ENCODE measurements at places on chromosomes 3 and 15. TPM values are rescaled to one million over a fixed set of nuclear protein-coding genes. Genes with fewer than 3 reads are reported as not detected.

DNA sequence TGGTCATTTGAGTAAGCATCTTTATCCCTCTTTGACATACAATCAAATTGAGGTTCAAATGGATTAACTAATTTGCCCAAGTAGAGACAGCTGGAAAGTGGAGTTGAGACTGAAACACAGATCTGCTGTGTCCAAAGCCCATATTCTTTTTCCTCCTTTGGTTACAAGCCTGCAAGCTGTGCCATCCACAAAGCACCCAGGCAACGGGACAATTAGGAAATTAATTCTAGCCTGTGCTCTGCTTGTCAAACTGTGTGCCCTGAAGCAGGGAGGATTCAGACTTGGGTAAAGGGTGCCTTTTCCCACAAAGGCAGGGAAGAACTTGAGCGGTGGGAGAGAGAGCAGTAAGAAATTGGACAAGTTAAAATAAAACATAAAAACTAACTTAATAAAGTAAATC lies 127.9 kb downstream of the DTWD1 start:
- no peak for DNase-seq

GRCh38 chr15:40498418-40498817 lies 27.6 kb downstream of the CHST14 start:
- no peak for DNase-seq

KIF7 gene
- total RNA-seq, result 2.4 TPM

- no peak for DNase-seq
Observed at GRCh38 chr15:48855501-48856440, 22.2 kb upstream of the EID1 start.

ZMYND10 gene
- not detected for total RNA-seq

MASP1 gene
- 12.8 TPM for total RNA-seq

GRCh38 chr15:93929375-93930094 lies 301.8 kb upstream of the MCTP2 start:
- DNase-seq, result peak; percentile 53

DNA sequence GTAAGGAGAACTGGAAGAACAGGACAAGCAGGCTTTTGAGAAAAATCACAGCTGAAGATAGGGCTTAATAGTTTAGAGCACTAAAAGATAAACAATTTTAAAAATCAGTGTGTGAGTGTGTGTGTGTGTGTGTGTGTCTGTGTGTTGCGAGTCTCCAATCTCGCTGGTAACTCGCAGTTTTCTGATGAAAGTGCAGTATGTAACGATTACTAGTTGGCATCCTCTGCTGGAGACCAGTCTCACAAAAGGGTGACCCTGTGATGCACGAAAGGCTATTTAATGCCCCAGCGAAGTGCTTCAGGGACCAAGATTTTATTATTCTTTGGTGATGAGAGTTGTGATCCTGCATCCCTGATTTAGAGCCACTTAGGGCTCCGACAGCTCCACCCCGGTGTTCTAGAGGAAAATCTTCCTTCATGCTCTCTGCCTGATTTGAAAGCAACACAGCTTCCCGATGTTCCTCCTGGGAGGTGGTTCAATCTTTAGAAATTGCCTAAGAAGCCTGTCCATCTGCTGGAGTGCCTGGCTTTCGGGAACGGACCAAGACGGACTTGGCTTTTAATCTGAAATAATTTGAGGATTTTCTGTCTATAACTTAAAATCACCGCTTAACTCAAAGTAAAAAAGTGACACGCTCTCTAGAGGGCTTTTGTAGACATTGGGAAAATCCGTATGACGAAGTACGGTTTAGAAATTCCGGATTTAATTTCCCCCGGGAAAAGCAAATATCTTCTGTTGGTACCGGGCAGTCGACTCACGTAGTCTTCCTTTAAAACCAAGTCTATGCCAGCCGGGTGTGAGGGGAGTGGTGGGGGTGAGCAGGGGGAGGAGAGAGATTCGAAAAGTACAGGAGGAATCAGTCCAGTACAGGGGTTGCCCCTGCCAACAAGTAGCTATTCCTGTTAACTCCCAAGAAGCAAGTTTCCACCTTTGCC lies 1.1 kb upstream of the ALCAM start:
- DNase-seq, result no peak

DNA sequence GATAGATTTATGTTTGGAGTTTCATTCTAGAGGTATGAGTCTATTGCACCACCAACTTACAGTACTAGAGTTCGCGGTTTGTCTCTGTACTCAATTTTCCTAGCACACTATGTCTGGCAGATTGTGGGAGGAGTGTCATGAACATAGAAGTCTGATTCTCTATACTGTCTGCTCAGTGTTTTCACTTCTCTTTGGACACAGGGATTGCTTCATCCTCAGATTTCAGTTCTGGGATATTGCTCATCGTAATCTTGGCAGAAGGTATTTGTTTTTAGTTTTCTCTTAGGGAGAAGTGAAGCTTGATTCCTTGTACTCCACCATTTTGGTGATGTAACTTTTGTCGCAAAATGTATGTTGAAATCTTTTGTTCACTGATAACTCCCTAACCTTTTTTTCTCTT lies 27.8 kb upstream of the AZI2 start:
- no peak for DNase-seq

- no peak for DNase-seq
Observed at GRCh38 chr15:100753503-100753902, 126.1 kb upstream of the ALDH1A3 start.

CHRM5 gene
- not detected for total RNA-seq

CD200R1 gene
- total RNA-seq, result 1.1 TPM

CYP19A1 gene
- total RNA-seq, result 0.86 TPM

- no peak for DNase-seq
Observed at GRCh38 chr3:100838157-100838556, 128.9 kb downstream of the TFG start.

GRM7 gene
- total RNA-seq, result not detected

DNA sequence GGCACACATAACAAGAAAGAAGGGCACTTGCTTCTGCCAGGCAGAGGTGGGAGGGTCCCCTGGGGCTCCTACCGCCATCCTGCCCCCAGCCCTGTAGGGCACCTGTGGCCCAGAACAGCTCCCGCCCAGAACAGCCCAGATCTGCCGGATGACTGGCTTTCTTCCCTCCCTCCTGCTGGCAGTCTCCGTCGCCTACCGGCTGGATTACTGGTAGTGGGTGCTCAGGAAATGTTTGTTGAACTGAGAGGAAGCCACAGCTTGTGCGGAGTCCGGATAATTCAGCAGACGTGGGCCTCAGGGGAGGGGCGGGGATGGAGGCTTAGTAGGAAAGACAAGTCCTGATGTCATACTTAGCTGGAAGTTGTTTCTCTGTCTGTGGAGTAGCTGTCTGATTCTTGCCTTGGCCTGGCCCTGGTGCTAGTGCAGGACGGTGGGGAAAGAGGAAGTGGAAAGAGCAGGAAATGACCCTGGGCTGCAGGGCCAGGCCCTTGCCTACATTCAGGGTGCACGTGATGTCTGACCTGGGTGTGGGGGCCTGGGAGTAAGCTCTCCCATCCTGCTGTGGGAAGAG lies 6.7 kb downstream of the CCDC9B start:
- peak; percentile 81 for DNase-seq

MELTF gene
- total RNA-seq, result 7.7 TPM

CCDC32 gene
- total RNA-seq, result 16.9 TPM

- no peak for DNase-seq
Observed at GRCh38 chr15:84872009-84872910, 12.2 kb upstream of the SLC28A1 start.

NDN gene
- total RNA-seq, result 38.9 TPM

- DNase-seq, result peak; percentile 87
Observed at GRCh38 chr3:10015461-10015904, 10.8 kb upstream of the FANCD2 start.

MYZAP gene
- total RNA-seq, result 452 TPM

ITIH4 gene
- 5.2 TPM for total RNA-seq

APOD gene
- 85.0 TPM for total RNA-seq

DNA sequence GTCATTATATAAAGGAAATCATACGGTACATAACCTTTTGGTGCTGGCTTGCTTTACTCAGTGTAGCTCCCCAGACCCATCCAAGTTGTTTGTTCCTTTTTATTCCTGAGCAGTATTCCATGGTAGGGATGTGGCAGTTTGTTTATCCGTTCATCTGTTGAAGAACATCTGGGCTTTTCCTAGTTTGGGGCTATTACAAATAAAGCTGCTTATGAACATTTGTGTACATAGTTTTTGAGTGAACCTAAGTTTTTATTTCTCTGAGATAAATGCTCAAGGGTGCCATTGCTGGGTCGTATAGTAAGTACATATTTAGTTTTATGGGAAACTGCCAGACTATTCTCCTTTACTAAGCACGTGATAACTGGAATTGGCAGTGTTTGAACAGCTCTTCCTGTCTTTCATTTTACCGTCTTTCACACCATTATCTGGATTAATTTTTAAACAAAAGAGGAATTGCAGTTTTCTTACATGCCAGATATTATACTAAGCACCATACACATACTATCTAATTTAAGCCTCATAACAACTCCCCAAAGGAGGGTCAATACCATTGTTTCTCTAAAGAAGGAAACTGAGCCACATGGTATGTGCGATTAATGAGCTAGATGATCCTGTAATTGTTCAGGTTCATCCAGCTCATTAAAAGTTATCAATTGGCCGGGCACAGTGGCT lies 85.6 kb downstream of the PTPRG start:
- no peak for DNase-seq

COL6A5 gene
- not detected for total RNA-seq

DNA sequence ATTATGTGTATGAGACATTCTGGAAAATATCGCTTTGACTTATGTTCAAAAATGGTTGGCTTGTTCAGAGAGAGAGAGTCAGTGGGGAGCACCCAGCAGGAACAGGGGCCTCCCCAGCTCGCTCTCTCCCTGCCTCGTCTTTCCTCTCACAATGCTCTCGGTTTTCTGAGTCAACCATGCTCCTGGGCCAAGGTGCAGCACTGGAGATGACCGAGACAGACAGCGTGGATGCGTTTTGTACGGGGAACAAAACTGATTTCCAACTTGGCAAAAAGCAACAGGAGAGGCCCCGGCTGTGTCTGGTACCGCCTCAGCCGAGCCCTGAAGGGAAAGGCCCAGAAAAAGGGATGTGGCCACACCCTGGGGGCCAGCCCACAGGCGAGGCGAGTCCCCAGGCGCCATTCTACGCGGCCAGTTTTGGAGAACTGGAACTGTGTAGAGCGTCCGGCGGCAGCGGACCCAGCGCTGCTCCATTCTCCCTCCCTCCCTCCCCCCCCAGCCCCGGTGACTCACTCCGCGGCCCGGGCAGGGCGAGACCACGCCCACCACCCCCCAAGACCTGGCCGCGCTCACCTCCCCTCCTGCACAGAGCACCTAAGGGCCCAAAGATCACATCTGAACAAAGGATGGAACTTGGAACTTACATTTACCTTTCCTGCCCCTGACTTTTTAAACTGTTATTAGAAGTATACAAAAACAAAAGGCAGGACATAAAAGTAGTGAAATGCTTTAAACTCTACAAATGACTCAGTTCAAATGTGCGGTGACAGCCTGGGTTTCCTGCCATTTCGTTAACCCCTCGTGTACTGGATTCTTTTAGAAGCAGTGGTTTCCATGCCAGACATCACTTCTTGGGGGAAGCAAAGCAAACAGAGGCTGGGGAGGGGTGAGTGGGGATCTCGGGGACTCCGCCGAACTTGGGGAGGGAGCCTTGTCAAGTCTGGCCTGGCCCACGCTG lies 12.7 kb downstream of the ATP10A start:
- DNase-seq, result peak; percentile 88

DNA sequence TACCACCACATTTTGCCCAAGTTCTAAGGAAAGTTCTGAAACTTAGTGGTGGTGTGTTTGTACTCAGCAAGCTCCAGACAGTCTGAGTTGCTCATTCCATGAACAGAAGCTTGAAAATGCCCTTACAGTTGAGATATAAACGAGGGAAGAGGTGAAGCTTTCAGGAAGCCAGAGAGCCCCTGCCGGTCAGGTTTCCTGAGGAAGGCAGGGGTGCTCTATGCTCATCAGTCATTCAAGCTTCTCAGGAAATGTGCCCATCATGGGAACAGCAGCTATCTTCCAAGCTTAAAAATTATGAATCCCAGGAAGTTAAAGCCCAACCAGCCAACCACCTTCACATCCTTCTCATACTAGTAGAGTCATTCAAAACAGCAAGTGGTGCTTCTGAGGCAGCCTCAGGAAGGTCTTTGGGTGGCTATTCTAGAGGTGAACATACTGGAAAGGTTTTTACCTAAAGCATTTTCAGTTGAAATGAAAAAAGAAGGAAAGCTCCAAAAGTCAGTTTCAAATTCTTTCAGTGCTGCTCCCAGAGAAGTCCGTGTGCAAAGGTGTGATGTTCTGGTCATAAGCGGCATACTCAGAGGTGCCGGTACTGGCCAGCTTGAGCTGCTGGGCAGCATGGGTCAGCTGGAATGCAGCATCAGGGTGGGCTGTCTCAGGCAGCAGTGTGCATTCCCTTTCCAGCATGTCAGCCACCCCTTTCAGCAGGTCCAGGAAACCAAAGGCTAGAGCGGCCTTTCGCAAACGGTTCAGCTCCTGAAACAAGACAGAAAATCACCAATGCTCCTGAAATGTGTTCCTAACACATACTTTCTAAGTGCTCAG lies 31.8 kb downstream of the INTS14 start:
- no peak for DNase-seq

DNA sequence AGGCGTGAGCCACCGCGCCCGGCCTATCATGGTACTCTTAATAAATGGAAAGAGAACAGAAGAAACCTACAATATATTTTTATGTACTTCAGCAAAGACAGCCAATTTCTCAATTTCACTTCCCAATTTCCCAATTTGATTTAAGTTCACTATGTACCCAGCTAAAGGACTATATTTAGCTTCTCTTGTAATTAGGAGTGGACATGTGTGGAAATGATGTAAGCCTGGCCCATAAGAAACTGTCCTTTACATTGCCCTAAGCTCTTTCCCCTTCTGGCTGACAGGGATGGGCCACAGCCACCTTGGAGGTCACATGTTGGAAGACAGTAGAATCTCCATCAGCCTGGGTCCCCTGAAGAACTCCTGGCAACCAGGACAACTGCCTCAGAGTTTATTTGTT lies 6.2 kb downstream of the TMEM39A start:
- no peak for DNase-seq

- peak; percentile 61 for DNase-seq
Observed at GRCh38 chr3:52248816-52249547, 3.4 kb downstream of the PPM1M start.

DNA sequence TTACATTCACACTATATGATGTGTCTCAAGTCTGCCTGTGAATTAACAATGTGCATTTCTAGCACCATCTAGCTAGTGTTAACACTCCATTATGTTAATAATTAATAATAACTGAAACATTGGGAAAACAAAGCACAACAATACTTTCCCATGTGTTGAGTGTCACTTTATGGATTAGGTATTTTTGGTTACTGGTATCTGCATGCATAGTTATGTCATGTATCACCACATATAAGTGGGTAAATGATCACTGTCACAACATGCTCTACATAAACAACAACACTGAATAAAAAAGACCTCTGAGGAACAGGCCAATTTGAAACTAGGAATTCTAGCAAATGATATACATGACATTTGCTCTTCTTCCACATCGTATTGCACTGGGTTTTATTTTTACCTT lies 74.7 kb downstream of the MLH1 start:
- DNase-seq, result no peak

DNA sequence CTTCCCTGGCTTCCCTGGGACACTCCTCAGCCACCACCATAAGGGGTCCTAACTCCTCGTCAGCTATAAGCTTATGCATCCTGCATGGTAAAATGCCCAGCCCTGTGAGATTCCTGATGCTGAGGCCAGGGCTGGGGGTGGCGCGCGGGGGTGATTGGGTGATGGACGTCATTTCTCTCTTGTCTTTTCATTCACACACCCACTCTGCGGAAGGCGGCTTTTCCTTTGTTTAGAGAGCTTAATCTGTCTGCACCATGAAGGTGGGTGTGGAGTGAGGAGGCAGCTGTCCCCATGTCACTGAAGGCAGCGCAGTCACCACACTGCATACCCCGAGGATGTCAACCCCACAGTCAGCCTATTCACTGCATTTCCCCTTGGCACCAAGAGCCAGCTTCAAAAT lies 110.0 kb upstream of the NSMCE3 start:
- no peak for DNase-seq

GRCh38 chr3:116394365-116394764 lies 50.9 kb downstream of the LSAMP start:
- DNase-seq, result no peak
